ENCODE measurements at places on chromosomes 6 and 20.

- no peak for DNase-seq
Measured at GRCh38 chr6:26243132-26243531, 121.9 kb upstream of the BTN3A2 start.

GRCh38 chr6:169130113-169130512, 123.5 kb downstream of the THBS2 start:
- no peak for DNase-seq

DNA sequence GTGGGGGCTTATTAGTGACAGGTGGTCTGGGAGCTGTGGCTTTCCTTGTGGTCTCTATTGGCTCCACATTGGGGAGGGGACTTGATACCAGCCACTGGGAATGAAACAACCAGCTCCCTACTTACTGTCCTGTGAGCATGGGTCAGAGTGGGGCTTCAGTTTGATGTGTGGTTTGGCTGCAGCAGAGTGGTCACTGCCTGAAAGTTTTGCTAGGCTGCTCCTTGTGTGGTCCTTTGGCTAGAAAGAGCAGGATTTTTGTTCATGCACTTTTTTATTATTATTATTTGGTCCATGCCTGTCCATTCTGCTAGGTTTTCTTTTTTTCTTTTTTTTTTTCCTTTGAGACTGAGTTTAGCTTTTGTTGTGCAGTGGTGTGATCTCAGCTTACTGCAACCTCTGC, 7.5 kb upstream of the TMEM14B start:
- DNase-seq = no peak

DNA sequence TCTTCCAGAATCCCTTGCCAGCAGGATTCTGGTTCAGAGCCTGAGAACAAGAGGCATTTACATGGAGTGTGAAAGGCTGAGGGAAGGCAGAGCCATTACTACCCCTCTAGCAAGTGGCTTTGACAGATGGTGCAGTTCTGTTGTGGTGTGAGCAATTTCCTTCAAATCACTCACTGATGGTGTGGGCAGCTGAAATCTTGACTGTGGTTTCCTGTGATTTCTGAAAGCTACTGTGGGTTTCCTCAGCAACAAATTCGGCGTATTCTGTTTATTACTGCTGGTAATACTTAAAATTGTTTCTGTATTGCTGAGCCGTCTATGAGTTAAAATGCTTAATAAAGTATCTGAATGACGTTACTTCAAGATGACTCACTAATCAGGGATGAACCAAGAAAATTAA, 181.5 kb upstream of the TCF21 start:
- no peak for DNase-seq

DNA sequence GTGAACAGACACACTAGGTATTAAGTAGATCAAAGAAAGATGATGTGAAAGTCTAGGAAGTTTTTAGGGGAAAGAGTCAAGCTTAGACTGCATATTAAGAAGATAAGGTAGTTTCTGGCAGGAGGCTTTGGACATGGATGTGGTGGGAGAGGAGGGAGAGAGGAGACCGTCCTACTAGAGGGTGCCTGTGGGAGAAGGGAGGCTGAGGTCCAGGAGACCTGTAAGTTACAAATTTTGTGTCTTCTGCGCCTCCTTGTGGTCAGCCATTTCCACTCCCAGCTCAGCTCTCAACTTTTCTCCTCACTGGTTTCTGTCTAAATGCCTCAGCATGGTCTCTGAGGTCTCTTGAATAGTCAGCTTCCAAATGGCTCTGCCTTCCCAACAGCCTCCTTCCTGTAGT, 193.5 kb downstream of the UNC5CL start:
- no peak for DNase-seq

DNA sequence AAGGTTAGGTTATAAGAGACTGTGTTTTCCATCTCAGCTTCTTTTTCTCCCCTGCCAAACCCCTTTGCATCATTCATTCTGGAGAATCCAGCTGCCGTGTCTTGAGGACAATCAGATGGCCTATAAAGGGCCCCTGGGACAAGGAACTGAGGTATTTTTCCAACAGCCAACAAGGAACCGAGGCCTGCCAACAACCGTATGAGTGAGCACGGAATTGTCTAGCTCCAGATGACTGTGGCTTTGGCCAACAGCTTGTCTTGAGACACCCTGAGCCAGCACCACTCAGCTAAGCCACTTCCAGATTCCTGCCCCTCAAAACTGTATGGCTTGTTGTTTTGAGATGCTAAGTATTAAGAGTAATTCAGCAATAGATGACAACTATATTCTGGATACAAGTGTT, 433.7 kb upstream of the HSF2 start:
- no peak for DNase-seq

GRCh38 chr20:34927736-34928135, 27.9 kb downstream of the GSS start:
- DNase-seq = no peak

GRCh38 chr6:14037402-14038277, 79.9 kb upstream of the CD83 start:
- DNase-seq = no peak

- no peak for DNase-seq
Measured at GRCh38 chr20:3222635-3223600, 13.6 kb downstream of the ITPA start.

DNA sequence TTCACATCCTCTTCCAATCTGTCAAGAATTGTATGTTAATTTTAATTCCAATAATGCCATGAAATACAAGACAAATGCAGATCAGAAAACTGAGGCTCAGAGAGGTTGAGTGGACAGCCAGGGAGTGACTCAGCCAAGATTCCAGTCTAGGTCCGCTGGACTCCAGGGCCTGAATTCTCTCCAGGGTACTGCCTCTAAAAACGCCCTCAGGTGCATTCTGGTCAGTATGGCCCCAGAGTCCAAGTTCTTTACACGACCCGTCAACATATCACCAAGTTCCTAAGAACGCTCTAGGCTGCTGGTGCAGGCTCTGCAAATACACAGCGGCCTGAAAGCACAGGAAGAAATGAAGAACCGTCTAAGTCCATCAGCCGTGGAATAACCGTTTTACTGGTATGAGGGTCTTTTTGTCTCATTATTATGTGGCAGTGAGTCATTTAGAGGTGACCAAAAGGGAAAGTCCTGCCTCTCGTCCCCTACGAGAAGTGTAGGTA, 709 bp upstream of the ASXL1 start:
- peak; percentile 7 for DNase-seq

DNA sequence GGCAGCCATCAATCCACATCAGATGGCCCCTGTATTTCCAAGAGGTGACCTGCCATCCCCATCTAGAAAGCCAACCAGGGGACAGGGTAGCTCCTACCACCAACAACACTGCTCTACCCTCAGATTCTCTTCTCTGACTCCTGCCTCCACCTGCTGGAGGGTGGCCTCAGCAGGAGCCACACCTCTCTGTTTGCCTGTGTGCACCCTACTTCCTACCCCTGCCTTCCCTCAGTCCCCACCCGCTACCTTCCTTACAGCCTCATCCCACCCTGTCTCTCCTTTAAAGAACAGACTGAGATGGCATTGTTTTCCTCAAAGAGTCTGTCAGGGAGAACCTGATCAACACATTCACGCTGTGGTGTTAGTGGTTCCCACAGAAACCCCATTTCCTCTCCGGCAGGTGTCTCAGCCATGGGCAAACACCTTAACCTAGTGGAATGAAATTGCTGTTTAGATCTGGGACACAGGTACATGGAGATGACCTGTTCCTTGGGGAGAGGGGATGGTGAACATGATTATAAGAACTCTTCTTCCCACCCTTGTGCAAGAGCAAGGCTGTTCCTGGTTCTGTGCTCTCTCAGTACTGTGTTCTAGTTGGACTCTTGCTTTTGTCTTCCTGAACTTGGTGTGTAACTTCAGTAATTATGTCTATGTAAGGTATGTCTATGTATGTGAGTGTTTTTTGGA, 1.8 kb downstream of the ENTPD6 start:
- no peak for DNase-seq

DNA sequence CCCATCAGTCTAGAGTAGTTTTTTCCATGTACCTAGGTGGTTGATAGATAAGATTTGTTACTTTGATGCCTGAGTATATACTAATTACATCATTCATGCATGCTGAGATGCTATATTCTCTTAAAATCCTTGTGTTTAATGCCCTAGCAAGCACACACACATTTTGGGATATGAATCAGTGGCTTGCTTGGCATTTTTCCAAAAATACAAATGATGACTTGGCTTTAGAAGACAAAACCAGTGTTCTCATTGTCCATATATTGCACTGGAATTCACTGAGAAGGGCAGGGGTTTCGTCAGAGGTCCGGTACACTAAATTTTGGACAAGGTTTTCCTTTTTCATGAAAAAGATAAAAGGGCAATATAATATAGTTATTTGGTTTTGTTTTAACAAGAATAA, 24.9 kb downstream of the GTPBP2 start:
- no peak for DNase-seq

DNA sequence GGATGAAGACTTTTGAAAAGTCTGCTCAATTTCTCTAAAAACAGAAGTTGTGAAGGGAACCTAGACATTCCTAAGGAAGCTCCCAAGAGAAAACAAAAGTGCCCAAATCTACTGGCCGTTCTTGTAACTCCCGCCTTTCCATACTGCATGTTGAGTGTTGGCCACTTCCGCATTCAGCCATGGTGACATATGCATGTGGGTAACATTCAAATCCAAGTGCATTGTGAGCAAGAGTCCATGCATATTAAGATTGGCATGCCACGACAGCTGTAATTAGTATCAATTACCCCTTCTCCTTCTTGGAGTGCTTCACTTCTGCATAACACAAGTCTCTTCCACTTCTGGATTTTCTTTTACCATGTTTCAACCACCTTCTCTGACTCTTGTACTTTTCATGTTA, 8.4 kb downstream of the SLC35D3 start:
- DNase-seq = no peak

DNA sequence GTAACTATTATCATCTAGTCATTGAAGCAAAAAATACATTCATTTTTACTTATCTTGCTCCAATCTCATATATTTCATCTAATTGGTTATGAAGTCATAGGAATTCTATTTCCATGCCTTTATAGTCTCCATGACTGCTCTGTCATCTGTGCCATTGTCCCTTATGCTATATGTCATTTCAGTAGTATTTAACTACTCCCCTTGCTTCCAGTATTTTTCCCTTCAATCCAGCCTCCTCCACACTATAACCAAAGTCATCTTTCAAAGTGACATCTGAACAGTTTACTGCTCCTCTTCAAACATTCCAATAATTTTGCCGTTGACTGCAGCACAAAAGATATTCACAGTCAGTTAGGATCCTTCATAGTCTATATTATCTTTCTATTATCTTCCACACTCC, 216.6 kb upstream of the HS3ST5 start:
- no peak for DNase-seq

DNA sequence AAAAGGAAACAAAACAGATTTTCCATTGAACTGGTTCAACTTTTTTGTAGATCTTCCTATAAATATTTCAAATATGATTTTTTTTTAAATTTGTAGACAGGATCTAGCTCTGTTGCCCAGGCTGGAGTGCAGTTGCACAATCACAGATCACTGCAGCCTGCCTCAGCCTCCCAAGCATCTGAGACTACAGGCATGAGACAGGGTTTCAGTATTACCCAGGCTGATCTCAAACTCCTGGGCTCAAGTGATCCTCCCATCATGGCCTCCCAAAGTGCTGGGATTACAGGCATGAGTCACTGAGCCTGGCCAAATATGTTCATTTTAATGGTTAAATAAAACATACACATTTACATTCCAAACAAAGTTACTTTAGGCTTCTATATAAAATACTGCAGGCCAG, 33.6 kb downstream of the SAMHD1 start:
- DNase-seq = no peak

GRCh38 chr6:163371129-163371528, 43.4 kb upstream of the QKI start:
- DNase-seq = no peak

DNA sequence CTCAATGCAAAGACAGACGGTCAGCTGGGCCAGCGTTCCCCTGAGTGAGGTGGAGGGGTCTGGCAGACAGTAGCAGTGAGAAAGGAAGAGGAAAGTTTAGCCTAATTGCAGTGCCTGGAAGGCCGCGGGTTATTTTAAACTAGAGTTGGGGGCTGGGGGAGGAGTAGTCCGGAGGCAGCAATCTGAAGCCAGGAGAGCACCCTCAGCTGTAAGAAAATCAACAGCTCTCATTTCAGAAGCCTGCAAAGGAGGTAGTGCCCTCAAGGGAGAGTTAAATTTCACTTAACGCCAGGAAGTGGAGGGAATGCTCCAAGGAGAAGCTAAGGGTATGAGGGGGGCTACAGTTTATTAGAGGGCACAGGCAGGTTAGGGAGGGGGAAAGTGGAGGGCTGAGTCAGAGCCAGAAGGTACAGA, 26.9 kb downstream of the RING1 start:
- no peak for DNase-seq

- DNase-seq = no peak
Measured at GRCh38 chr20:49517805-49518100, 35.3 kb upstream of the KCNB1 start.

GRCh38 chr6:107118976-107119375, 3.7 kb upstream of the BEND3 start:
- DNase-seq = no peak

DNA sequence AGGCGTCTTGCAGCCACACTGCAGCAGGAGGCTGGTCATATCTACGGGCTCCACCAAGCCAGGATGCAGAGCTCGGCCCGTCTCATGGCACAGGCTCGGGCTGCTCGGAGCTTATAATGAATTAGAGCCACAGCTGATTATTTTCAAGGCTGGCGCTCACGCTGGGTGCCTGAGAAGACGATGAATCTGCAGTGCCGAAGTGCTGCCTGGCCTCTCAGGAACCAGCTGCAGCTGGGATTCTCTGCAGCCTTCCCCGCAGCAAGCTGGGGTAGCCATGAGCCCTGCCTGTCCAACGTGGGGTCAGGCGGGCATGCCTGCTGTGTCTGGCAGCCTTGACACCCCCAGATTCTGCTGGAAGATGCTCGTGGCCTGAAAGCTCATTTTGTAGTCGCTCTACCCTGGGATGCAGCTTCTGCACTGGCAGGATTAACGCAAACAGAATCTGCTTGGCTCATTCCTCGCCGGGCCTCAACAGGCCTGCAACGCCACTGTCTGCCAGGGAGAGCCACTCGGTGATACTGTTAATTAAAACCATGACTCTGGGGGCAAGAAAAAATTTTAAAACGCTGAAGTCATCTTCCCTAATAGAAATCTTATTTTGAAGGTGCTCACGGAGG, 104.3 kb downstream of the CDH26 start:
- DNase-seq = no peak

DNA sequence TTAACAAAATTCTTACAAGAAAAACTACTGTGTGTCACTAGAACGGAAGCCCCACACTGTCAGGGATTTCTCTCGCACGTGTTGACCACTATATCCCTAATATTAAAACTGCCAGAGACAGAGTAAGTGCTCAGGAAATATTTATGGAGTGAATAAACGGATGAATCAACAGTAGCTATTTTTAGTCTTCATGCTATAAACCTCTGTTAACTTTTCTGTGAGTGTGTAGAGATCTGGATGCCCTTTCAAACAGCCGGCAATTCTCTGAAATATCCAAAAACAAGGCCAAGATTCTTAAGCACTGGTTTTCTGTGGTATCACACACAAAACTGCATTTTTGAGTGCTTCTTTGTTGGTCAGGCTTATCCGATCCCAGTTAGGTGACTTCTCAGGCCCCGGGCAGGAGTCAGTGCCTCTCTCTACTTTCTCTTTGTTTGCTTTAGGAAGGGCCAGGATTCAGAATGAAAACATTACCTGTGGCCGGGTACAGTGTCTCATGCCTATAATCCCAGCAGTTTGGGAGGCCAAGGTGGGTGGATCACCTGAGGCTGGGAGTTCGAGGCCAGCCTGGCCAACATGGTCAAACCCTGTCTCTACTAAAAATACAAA, 15.7 kb downstream of the ATP9A start:
- DNase-seq = no peak

Data from cortex of kidney (tissue), 1 donor.